ENCODE measurements at places on chromosomes 11 and 22.

GRCh38 chr22:33766091-33766490, 154.2 kb downstream of the LARGE1 start:
- no peak for DNase-seq

DNA sequence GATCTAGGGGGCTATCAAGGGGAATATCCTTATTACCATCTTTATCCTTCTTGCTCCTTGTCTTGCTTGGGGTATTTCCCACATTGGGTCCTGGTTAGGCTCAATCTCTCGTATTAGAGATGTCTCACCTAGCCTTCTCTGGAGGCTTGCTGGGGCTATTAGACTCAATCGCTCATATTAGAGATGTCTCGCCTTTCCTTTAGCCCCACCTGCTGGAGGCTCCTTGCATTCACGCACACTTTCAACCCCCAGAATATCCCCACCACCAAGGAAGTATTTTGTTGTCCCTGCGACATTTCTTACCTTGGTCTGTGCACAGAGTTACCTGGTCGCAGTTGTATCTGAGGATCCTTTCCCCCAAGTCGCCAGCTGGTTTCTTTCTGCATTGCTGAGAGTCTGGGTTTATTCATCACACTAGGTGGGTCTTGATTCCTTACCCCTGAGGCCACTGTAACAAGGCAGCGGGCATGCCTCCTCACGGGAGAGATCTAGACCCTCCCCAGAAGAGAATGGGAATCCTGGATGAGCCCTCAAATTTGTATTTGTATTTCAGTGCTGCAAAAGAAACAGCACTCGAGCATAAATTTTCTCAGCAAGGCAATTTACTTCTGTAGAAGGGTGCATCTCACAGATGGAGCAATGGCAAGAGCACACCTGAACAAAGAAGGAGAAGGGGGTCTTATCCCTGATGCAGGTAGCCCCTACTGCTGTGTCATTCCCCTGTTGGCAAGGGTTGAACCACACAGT, 15.9 kb upstream of the HYLS1 start:
- no peak for DNase-seq

GRCh38 chr11:66146074-66146473, 76.0 kb downstream of the PACS1 start:
- no peak for DNase-seq

- DNase-seq = no peak
Measured at GRCh38 chr22:22938672-22939587, 51.3 kb downstream of the IGLL5 start.

DNA sequence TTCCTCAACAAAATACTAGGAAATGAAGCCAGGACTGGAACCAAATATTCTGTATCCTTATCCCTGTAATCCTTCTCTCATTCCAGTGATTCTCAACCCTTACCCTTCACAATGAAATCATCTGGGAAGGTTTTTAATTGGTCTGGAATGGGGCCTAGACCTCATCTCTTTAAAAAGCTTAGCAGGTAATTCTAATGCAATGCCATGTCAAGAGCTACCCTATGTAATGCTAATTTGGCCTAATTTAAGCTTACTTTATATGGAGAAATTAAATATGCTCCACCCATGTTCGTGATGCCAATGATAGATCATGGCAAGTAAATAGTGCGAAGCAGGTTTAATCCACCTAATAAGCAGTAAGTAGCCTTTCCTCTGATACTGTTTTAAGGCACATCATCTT, 101.7 kb downstream of the SGSM3 start:
- no peak for DNase-seq

DNA sequence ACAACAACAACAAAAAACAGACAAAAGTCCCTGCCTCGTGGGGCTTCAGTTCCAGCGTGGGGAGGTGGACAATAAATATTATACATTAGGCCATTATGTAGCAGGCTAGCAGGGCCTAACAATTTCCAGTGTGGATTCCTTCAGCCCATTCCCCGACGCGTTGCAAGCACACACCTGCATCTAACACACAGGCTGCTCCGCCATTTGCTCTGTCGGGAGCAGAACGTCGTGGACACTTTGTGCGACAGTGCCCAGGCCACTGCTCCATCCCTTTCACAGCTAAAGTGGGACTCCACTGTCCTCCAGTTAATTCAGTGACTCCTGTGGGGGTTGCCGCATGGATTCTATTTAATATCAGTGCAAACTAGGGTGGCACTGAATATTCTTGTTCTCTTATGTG, 10.9 kb upstream of the FGF3 start:
- DNase-seq = no peak

DNA sequence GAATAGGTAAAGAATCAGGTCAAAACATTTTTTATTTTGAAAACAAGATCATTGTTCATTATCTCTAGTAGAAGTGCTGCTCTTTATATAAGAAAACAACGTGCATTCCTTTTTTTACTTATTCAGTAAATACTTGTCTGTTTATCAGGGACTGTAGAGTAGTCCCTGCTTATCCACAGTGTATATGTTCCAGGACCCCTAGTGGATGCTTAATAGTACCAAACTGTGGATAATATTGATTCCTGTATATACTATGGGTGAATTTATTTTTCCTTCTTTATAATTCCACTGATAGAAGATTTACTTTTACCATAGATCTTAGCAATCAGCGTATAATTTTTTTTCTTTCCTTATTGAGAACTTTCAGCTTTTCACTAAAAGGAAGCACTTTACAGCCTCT, 32.6 kb downstream of the CEP295 start:
- DNase-seq = no peak

GRCh38 chr11:65219930-65220213, 38.1 kb downstream of the CAPN1 start:
- DNase-seq = no peak

GRCh38 chr11:125945797-125946520, at the start of gene VSIG10L2:
Gene VSIG10L2 (plus strand): TSS chr11:125946044. CDS start chr11:125946056, 12 bp downstream.
- DNase-seq = no peak

DNA sequence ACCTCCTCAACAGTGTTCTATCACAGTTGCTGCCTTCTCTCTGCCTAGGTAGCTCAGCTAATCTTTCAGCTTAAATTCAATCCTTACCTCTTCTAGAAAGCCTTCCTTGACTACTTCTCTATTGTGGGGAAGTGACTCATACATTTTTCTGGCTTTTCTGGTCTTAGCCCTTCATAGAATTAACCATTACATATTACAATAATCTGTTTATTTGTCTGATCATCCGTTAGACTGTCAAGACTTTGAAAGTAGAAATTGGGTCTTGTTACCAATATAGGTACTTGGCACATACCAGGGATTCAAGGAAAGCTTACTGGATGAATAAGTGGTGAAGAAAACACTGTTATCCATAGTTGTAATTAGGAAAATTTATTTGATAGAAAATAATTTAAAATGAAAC, 89.6 kb downstream of the FANCF start:
- DNase-seq = no peak

DNA sequence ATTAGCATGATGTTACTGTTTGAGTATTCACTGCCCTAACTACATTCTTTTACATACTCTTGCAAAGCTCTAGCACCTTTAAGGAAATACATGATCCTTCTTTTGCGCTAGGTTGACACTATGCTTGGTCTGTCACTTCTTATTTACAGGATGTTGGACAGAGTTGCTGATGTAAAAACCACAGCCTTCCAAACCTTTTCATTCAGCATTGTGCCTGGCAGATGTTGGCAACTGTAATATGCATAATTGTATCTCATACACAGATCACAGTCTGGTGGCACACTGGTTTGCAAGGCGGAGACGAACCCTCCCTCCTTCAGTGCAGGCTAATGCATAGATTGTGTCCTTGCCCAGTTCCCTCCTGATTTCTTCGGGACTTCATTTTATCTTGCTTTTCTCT, 224.1 kb downstream of the SNX19 start:
- no peak for DNase-seq

DNA sequence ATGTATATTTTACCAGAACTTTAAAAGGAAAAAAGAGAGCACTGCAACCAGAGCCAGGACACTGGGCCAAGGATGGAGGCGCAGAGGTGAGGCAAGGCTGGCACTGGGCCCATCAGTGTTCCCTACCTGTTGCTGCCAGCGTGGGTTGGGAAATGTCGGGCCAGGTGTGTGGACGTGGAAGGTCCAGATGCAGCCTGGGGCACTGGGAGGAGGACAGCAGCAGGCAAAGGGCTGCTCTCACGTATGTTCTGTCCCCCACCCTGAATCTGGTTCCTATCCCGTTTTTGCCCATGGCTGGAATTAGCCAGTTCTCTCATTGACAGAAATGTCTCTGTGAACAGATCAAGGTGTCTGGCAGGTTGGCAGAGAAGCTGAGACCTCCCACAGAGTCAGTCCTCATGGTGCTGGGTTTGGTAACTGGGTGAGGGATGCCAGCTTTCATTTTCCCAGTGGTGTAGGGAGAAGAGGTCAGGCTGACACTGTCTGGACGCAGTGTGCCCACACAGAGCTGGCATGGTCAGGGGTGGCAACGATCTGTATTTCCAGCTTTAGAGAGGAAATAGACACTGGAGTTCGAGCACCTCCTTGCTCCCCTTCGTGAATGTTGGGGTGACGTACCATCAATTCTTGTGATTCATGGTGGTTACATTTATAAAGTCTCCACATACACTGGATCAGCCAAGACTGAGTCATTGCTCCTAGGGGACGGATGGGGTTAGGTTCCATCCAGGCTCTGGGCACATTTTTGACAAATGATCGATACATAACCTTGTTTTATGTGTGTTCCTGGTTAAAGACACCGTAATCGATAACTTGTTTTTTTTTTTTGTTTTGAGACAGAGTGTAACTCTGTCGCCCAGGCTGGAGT, 4.3 kb upstream of the PNPLA3 start:
- DNase-seq = no peak

DNA sequence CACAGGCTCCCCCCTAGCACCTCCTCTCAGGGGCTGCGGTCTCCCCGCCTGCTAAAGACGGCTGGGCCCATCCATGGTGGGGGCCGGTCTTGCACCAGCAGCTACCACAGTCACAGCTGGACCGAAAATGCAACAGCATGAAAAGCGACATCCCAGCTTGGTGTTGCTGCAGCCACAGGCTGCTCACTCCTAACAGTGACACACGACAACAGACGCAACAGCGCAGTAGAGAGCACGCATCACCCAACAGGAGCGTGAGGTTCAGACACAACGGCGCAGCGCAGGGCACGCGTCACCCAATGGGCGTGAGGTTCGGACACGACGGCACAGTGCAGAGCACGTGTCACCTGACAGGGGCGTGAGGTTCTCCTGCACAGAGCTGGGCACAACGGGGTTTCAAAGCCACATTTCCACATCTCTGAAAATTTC, 24.1 kb downstream of the TOLLIP start:
- no peak for DNase-seq

- DNase-seq = no peak
Measured at GRCh38 chr11:38005597-38005996, 1407.6 kb upstream of the RAG2 start.

GRCh38 chr11:3738723-3739122, 58.6 kb downstream of the NUP98 start:
- DNase-seq = no peak

DNA sequence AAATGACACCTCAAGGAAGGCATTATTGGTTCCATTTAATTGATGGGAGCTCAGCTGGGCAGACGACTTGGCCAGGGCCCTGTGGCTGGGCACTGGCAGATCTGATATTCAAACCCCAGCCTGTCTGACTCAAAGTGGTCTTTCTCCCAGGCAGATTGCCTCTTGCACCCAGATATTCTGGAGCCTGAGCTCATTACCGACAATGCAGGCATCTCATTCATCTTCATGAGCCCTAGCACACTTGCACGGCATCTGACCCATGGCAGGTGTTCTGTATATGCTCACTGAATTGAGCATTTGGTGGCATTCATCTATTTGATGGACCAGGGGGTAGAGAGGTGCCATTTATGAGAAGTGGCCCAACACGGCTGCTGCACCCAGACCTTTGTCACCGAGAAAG, 193.1 kb downstream of the DSCAML1 start:
- no peak for DNase-seq

GRCh38 chr22:45838305-45838887, 138.6 kb downstream of the WNT7B start:
- DNase-seq = no peak

- DNase-seq = no peak
Measured at GRCh38 chr11:66317723-66318599, 1.1 kb upstream of the CD248 start.

DNA sequence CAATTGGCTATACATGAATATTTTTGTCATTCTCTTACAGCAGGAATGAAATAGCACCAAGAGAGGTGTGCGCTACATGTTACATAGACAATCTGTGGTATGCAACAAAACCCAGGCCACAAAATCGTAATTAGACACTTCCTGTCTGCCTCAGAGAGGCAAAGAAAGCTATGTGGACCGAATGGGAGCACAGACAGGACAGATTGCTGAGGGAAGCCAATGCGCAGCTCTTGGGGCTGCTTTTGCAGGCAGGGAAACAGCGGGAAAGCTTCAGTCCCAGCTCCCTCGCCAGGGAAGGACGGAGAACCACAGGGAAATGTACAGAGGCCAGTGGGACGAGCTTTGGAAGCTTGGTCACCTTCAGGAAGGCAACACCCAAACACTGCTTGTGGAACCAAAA, 40.9 kb downstream of the SERPINH1 start:
- no peak for DNase-seq

- DNase-seq = no peak
Measured at GRCh38 chr11:36156161-36156816, 132.9 kb downstream of the COMMD9 start.

GRCh38 chr11:10602366-10602765, 33.9 kb upstream of the LYVE1 start:
- DNase-seq = no peak

DNA sequence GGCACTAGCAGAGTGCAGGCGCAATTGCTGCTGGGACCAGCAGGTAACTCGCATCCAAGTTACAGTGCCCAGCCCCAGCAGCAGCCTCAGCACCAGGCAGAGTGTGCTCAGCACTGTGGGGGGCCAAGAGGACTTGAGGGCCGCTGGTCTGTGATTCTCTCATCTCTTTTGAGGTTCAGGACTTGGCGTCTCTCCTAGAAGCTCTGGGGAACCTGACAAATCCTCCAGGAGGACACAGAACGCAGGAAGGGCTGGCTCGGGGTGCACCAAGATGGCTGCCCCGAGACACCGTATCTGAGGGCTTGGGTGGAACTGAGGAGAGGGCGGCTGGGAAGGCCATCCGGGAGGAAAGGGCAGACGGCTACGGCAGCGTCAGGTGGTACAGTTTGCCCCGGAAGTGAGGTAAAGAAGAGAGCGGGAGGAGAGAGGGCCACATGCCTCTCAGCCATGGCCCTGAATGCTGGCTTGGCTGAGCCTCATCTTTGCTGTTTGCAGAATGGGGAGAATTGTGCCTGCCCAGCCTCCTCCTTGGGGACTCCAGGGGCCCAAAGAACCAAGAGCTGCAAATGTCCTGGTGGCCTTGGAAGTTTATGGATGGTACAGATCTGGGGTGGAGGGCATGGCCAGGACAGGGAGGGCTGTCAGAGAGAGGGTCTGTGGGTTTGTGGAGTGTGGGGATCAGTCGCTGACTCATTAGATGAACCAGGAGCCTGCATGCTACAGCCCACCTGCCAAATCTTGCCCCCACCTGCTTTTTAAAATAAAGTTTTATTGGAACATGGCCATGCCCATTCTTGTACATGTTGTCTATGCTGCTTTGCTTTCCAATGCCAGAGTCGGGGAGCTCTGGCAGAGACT, 78.0 kb downstream of the MYEOV start:
- DNase-seq = no peak

GRCh38 chr11:3231550-3231850, 717 bp downstream of the MRGPRE start:
- no peak for DNase-seq

GRCh38 chr11:86047275-86047991, 21.5 kb downstream of the PICALM start:
- no peak for DNase-seq

- no peak for DNase-seq
Measured at GRCh38 chr22:50186761-50187523, 1.2 kb downstream of the TRABD start.

Data from T-helper 17 cell (primary cell).